ENCODE measurements at places on chromosomes 4 and X.

GRCh38 chr4:76388160-76388908 is 32.6 kb downstream of the CCDC158 start:
- DNase-seq: no peak

DNA sequence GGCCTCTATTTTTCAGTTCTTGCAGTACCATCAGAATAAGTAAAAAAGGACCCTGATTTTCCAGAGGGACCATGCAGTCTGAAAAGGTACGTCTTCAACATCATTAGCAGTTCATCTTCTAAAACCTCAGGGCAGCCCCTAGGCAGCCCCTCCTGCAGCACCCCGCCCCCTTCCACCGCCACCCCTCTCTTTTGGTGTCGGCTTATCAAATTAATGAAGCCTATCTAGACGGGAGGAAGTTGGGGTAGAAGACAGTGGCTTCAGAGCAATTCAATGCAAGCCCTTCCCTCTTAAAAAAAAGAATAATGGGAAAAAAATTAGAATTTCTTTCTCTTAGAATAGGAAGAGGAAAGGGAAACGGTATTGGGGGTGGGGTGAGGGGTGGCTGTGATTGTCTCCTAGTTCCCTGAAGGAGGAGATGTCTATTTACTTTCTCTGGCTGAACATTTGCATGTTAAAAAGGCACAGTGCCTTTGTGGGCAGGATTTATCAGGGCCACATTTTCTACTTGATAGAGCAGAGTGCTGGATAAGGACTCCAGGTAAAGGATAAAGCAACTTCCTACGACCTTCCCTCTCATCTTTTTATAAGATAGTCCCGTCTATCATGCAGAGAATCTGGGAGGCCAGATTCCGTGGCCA is 159.4 kb downstream of the MGST2 start:
- no peak for DNase-seq

DNA sequence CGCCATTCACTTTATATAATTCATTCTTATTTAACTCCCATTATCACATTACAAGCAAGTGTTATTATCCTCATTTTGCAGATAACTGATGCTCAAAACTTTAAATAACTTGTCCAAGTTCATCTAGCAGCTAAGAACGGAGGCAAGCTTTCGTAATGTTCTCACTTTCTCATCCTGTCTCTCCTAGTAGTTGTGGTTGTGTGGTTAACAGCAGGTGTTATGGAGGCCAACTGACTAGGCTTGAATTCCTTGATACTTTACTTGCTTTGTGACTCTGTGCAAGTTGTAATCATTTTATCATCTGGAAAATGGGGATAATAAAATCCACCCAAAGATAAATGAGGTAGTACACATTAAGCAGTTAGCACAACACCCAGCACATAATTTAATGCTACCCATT is 109.9 kb upstream of the PTPN13 start:
- DNase-seq: no peak

GRCh38 chr4:148540622-148541326 is 98.6 kb upstream of the NR3C2 start:
- DNase-seq: no peak

DNA sequence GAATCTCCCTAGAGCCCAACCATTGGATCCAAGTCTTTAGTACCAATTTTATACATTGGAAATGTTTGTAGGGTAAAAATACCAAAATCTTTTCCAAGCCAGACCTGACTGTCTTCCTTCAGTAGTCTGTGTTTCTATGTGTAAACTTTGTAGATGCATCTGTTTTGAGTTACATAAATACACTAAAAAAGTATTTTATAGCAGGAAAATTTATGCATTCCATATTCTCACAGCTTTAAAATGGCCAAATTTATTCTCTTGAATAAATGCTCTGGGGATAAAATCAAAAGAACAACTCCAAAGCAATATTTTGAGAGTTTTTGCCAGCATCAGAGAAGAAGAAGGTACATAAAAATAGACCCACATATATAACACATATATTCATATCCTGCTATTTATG is 377.4 kb downstream of the PPP3CA start:
- DNase-seq: no peak

- DNase-seq: peak; percentile 5
Observed at GRCh38 chrX:110245011-110245410, 72.9 kb downstream of the AMMECR1 start.

- no peak for DNase-seq
Observed at GRCh38 chr4:109887071-109887470, 25.6 kb upstream of the EGF start.

DNA sequence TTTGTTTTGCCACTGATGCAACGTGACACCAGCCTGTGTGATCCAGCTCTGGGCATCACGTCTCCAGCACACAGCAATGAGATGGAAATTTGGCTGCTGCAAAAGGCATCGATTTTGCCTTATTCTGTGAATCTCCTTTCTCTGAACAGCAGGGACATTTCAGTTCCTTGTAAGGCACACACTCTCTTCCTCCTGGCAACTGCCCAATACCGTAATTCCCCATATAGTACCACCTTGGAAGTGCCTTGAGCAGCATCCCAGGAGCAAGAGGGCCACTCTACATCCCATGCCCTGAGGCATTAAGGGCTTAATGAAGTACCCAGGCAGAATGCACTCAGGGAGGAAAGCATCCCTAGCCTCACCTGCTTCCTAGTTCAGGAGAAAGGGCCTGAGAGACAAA is 10.5 kb upstream of the MAMLD1 start:
- no peak for DNase-seq

DNA sequence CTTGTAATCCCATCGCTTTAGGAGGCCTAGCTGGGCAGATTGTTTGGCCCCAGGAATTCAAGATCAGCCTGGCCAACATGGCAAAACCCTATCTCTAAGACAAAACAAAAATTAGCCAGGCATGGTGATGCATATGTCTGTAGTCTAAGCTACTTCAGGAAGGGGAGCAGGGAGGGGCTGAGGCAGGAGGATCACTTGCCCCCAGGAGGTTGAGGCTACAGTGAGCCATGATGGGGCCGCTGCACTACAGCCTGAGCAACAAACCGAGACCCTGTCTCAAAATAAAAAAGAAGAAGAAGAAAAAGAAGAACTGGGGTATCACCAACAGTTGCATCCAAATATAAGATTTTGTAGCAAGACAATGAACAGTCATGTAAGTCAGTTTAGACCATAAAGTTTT is 47.3 kb upstream of the NFKB1 start:
- no peak for DNase-seq

DNA sequence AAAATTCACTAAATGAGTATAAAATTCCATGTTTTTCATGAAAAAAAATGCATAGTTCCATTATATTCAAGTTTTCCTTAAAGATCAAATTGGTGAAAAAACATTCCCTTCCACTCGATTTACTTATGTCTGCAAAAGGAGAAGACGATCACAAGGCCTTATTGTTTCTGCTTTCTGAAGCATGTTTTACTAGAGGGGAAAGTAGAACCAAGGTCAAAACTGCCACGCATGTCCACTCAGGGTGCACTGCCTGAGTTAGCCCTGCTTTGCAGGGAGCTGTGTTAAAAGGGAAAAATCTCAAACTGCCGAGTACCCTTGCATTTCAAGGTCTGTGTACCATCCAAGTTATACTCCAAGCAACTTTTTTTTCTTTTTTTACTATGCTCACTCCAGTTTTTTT is 57.2 kb downstream of the TRAPPC11 start:
- peak; percentile 23 for DNase-seq

DNA sequence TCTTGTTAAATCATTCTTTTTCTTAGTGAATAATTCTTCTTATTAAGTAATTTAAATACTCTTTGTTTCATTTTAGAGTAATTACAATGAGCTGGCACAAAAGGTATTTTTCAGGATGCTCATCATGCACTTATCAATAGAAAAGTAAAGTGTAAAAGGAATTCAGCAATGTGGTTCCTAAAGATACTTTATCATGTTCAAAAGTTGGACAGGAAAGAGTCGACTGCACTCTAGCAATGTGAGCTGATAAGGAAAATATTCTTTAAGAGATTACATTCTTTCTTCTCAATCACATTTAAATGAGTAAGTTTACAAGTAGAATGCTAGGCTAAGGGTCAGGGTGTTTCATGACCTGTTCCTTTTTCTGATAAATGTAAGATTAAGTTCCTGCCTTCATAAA is 609.5 kb upstream of the FAM241A start:
- no peak for DNase-seq

DNA sequence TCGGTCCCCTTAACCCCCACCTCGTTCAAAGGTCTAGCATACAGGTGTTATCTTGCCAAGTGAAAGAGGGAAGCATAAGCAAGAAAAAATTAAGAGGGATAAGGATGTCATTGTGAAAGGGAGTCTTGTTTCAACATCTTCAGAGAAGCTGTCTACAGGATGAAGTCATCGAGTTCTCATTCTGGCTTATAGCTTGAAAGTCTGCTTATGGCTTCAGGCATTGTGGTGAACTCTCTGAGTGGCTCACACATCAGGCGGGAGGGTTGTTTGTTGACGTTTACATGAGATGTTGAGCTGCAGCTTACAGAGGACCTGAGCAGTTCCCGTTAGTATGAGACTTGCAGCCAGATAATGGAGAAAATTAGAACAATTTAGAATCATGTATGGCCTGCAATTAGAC is 16.6 kb downstream of the MAGEA9B start:
- DNase-seq: no peak

DNA sequence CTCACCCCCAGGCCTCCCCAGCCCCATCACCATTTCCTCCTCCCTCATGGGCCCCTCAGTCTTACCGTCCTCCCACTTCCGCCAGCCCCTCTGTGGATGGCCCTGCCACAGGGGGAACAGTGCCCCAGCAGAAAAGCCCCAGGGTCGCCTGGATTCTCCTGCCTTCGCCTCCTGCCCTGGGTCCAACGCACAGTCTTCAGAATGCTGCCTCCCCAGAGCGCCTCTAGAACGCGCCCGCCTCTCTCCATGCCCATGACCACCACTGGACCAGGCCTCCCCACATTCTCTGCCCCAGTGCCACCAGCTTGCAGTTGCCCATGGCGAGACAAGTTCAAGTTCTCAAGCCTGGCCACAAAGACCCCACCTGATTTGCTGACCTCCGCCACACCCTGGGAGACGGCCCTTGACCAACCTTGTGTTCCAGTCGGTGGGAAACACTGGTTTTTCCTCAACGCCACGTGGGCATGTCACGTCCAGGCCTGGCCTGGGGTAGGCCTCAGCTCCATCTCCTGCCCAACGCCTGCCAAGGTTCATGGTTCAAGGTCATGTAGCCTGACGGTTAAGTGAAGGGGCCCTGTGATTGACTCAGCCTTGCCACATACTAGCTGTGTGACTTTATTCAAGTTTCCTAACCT is 634 bp upstream of the PLXNB3 start:
- DNase-seq: peak; percentile 2

- no peak for DNase-seq
Observed at GRCh38 chr4:163697121-163697520, 202.6 kb downstream of the TMA16 start.

GRCh38 chr4:128572778-128573241 is 236.7 kb upstream of the JADE1 start:
- no peak for DNase-seq

GRCh38 chrX:22296871-22297270 is 24.2 kb downstream of the CBLL2 start:
- DNase-seq: no peak

DNA sequence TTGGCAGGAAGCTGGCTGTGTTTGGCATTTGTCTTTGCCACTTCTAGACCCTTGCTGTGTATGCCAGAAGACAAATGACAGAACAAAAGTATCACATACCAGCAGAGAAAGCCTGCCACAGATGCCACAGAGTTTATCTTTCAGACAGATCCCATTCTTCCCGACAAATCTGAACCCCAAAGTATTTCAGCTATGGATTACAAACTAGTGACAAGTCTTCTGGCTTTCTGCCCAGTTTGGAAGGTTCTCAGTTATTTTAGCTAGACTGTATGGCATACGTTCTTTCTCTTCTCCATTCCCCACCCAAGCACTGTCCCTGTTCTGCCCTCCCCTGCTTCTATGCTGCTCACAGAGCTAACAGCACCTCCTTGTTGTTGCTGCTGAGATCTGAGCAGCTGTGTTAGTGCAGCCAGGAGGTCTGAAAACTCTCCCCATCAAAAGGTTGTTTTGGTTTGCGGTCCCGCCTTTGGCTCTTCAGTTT is 236.7 kb downstream of the FRAS1 start:
- no peak for DNase-seq

DNA sequence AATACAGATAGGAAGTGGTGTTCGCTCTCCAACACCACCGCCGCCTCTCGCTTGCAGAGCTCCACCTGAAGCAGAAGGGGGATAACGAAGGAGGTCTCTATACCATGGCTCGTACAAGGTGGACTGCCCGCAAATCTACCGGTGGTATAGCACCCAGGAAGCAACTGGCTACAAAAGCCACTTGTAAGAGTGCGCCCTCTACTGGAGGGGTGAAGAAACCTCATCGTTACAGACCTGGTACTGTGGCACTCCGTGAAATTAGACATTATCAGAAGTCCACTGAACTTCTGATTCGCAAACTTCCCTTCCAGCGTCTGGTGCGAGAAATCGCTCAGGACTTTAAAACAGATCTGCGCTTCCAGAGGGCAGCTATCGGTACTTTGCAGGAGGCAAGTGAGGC is 5.2 kb upstream of the BMP15 start:
- DNase-seq: no peak

- peak; percentile 80 for DNase-seq
Observed at GRCh38 chrX:68498508-68499379, at the start of gene YIPF6. Gene YIPF6, plus strand, starts transcription at chrX:68499051. Its CDS starts 16 bp downstream, at chrX:68499067.

DNA sequence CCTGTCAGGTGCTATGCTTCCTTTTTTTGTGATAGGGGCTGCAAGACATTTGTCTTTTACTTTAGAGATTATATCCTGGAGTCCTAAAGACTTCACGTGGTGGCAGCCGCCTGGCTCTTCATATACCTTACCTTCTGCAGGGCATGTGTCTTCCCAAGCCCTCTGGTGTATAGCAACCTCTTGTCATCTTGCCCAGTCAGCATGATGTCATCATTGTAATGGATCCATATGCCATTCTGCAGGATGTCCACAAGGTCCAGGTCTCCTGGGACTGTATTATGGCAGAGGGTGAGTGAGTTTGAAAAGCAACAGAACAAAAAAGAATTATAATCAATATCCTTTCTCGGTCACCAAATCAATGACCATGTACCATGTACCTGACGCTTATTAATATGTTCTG is 82.2 kb upstream of the SCOC start:
- no peak for DNase-seq

DNA sequence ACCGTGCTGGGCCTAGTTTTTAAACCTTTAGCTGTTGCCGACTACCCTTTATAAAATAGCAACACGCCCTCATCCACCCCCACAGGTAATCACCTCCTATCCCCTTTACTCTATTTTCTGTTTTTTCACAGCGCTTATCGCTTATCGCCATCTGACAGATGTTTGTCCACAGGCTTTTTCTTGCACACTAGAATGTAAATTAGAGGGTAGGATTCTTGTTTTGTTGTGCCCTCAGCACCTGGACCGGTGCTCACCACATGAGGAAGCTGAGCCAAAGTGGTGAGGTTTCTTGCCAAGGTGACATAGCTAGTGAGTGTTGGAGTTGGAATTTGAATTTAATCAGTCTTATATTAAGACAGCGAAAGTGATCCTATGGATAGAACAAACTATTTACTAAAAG is 2.9 kb upstream of the RBBP7 start:
- DNase-seq: no peak

- peak; percentile 28 for DNase-seq
Observed at GRCh38 chr4:47031011-47031678, at the start of gene GABRB1. Gene GABRB1, plus strand, starts transcription at chr4:47031567.

- peak; percentile 7 for DNase-seq
Observed at GRCh38 chrX:23334848-23335599, at the start of gene PTCHD1. Gene PTCHD1, plus strand, starts transcription at chrX:23334849. Its CDS starts 27 bp downstream, at chrX:23334876.

- DNase-seq: no peak
Observed at GRCh38 chrX:47231167-47231566, 1.6 kb upstream of the USP11 start.

- no peak for DNase-seq
Observed at GRCh38 chr4:63459329-63459728, 949.9 kb downstream of the TECRL start.

- no peak for DNase-seq
Observed at GRCh38 chr4:155889031-155889793, 14.3 kb upstream of the TDO2 start.
